ENCODE measurements at places on chromosomes 5 and 9.

- no peak for DNase-seq
Observed at GRCh38 chr9:29974197-29974596, 2400.9 kb upstream of the C9orf72 start.

DNA sequence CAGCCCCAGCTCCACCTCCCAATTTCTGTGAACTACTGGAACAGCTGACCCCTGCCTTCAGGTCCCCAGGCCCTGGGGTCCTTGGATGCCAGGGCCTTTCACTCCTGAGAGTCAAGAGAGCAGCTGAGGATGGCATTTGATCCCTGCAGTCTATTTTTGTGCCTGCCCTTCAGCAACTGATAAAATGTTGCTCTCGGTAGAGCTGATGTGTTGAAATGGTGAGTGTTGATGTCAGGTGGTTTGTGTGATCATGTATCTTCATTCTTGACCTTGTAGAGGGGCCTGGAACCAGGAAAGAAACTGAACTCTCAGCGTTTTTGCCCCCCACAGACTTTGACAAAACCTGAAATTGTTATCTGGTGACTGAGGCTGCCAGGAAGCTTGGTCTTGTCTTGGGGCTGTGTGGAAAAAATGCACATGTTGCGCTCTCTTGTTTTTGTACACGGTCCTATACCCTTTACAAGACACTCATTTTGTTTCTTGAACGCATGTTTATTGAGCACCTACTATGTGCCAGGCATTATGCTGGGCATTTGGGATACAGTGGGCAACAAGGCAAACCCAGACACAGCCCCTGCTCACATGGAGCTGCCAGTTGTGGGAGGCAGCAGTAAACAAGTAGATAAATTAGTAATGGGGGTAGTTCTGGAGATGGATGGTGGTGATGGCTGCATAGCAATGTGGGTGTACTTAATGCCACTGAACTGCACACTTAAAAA is 78.3 kb downstream of the PPARGC1B start:
- DNase-seq = no peak

GRCh38 chr9:106312906-106313305 is 550.1 kb upstream of the ZNF462 start:
- DNase-seq = no peak

DNA sequence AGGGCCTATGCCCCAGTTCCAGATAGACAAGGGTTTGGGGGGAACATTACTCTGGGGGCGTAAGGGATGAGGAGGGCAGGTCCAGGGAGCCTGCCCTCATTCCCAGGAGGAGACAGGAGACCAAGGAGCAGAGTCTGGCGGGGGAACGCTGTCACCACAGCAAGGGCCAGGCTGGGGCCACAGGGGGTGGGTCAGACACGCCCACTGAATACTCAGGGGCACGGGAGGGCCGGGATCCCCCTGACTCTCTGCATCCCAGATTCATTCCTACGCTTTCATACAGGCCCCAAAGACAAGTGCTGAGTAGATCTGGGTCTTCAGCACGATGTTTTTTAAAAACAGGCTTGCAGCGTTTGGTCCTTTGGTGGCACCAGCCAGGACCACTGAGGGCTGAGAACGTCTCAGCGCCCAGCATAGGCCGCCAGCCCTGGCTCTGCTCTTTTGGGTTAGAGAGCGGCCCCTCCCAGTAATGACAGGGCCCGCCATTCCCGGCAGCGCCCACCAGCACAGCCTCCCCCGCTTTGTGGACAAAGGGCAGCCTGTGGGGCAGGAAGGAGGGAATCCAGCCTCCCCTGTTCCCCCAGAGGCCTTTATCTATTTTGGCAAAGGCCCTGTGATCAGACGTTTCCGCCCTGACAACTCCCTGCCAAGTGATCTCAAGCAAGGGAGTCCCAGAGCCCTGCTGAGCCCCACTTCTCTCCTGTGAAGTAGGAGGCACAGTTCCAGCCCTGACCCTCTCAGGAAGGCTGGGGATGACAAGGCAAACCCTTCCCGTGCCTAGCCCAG is 24.9 kb downstream of the NEK6 start:
- no peak for DNase-seq

- DNase-seq = no peak
Observed at GRCh38 chr5:26390608-26391007, 647.8 kb downstream of the CDH9 start.

Data from stimulated activated CD8-positive, alpha-beta memory T cell treated with anti-CD3 and anti-CD28 coated beads, Interleukin-15, amount 100 ng/mL, for 48 hours (primary cell).